ENCODE measurements at places on chromosomes 7 and 10.

GRCh38 chr7:154684666-154685563, 318.0 kb downstream of the PAXIP1 start:
- DNase-seq: no peak

GRCh38 chr10:49618821-49619220, 5.0 kb downstream of the CHAT start:
- DNase-seq: no peak

DNA sequence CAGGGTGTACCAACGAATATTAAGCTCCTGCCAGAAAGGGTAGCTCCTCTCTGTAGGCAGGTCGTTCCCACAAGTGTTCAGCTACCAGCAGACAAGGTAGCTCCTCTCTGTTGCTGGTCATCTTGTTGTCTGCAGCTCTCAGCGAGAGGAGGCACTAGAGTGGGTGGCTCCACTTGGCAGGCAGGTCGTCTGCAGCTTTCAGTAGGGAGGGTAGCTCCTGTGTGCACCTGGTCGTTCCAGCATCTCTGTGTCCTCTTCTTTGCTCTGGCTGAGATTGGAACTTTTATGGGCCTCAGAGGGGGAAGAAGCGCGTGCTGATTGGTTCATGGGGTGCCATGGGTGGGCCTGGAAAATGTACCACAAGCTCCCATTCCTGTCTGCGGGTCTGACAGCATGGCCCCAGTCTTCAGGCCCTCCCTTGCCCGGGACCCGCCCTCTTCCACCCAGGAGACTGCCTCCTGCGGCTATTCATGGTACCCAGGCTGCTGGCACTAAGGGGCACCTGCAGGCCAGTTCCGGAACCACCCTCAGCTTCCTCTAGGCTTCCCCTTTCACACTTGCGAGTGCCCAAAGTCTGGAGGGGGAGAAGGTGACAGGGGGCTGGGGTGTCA, 63.9 kb upstream of the CACNA2D1 start:
- no peak for DNase-seq

DNA sequence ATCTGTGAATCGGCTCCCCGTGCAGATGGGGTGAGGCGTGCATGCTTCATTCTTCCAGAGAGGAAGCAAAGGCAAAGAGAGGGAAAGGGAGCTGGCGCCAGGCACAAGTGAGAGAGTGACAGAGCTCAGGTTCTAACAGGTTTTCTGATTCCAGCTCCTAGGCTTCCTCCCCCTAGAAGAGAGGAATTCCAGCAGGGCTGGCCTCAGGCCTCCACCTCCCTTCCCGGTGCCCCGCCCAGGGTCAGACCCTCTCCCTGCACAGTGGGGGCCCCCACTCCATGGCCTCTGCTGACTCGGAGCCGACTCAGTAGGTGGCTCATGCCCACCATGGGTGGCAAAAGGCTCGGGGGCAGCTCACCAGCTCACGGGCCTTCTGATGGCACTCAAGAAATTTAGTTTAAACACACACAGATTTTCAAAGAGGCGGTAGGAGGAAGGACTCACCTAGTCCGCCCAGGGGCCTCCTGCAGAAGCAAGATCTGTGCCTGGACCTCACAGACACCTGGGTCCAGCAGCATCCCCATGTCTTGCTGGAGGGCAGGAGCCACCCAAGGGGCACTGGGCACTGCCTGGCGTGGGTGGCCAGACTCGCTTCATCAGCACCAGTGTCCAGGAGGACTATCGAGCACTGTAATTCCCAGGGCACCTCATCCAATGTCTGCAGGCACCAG, 183.5 kb downstream of the MAD1L1 start:
- peak; percentile 35 for DNase-seq

DNA sequence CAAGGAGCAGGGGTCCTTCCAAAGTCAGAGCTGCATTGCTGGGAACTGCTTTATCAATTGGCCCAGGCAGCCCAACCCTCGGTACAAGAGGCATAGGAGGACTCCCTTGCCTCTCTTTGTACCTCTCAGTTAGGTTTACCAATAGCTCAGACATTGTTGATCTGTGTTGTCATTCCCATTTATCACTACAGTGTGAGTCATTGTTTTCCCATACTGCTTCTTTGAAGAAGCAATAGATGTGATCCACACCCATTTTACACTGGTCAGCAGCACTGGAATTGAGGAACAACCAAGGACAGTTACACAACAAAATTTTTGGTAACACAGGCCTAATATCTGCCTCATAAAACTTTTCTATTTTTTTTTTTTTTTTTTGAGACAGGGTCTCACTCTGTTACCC, 307.2 kb downstream of the SNX13 start:
- peak; percentile 66 for DNase-seq

DNA sequence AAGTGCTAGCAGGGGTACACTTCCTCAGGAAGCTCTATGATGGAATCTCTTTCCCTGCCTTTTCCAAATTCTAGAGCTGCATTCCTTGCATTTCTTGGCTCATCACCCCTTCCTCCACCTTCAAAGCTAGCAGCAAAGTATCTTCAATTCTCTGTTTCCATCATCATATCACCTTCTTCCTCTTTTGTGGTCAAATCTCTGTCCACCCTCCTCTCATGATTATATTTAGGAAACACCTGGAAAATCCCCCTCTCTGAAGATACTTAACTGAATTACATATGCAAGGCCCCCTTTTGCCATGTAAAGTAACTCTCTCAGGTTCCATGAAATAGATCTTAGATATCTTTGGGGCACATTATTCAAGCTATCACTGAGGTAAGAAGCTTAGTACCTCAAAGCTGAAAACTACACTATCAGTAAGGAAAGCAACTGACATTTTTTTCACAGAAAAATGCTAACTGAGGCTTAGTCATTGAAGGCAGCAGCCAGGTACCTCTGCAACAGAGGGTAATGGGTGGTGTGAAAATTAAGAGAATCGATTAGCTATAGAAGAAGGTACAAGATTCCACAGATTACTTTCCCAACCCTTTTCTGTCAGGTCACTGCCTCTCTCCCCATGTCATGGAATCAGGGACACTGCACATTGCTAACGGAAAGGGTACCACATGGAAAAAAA, 197.3 kb downstream of the MACC1 start:
- no peak for DNase-seq

GRCh38 chr7:69002416-69002815, 595.9 kb upstream of the AUTS2 start:
- DNase-seq: no peak

- no peak for DNase-seq
Measured at GRCh38 chr10:49212783-49213182, 24.6 kb upstream of the TMEM273 start.

- no peak for DNase-seq
Measured at GRCh38 chr7:127705461-127705959, 53.5 kb downstream of the SND1 start.

DNA sequence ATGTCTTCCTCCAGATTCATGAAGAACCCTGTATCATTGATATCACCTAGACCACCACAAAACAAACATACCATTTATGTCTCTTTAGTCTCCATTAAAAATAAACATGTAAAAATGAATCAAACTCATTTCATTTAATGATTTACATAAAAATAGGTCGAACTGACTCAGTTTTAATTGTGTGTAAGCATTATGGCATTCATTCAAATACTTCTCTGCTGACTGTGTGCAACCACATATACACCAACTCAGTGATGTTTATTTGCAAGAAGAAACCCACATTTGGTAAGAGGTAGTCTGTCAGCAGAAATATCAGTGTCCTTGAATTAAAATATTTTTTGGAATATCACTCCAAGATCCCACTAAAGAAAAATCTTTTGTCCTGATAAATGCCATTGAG, 30.5 kb downstream of the ABCB1 start:
- DNase-seq: peak; percentile 66

- no peak for DNase-seq
Measured at GRCh38 chr10:22010973-22011408, 7.5 kb upstream of the DNAJC1 start.

GRCh38 chr7:87001214-87001613, 58.2 kb downstream of the ELAPOR2 start:
- peak; percentile 50 for DNase-seq

- DNase-seq: no peak
Measured at GRCh38 chr10:132274581-132274980, 33.2 kb downstream of the STK32C start.

- DNase-seq: no peak
Measured at GRCh38 chr7:151838072-151838471, 38.8 kb downstream of the PRKAG2 start.

DNA sequence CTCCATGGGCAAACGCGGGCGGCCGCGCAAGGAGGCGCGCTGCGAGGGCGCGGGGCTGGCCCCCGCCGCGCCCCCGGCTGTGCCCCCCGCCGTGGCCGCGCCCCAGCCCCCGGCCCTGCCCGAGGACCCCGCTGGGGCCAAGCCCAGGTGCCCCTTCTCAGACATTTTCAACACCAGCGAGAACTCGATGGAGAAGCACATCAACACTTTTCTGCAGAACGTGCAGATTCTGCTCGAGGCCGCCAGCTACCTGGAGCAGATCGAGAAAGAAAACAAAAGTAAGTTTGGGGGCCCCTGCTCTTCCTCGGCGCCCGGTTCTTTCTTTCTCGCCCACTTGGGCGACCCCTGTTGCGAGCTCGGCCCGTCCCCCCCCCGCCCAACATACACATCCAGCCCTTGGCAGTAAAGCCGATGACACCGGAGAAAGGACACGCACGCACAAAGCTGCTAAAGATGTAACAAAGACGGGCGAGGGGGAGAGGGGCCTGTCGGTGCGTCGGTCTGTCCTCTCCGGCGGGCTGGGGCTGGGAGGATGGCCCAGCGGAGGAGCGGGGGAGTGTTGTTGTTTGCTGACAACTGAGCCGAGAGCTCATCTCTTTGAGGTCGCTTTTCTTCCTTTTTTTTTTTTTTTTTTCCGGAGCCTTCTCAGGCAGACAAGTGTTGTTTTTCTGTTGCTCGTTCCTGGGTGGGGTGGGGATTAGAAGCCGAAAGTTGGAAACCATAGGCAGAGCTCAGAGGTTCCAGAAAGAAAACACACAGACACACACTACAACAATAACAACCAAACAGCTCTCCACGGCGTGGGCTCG, 604 bp downstream of the MXI1 start:
- no peak for DNase-seq

GRCh38 chr7:39501358-39501757, 64.8 kb upstream of the YAE1 start:
- DNase-seq: no peak

DNA sequence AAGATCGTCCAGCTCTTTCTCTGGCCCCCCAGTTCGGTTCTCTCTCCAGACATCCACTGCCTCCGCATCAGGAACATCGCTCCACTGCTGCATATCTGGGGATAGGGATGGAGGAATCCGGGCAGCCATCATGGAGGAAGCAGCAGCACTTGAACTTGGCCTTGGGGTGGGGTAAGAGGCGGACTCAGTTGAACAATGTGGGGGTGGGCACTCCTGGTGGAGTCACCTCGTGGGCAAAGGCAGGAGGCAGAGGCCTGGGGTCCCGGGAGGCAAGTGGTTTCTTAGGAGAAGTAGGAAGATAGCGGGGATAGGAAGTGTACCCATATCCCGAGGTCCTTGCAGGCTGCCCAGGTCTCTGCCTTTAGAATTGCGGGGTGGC, 98.3 kb downstream of the CHST15 start:
- peak; percentile 84 for DNase-seq

- no peak for DNase-seq
Measured at GRCh38 chr10:98262571-98262970, 5.4 kb downstream of the LOXL4 start.
